ENCODE measurements at places on chromosomes 2 and 18.

DNA sequence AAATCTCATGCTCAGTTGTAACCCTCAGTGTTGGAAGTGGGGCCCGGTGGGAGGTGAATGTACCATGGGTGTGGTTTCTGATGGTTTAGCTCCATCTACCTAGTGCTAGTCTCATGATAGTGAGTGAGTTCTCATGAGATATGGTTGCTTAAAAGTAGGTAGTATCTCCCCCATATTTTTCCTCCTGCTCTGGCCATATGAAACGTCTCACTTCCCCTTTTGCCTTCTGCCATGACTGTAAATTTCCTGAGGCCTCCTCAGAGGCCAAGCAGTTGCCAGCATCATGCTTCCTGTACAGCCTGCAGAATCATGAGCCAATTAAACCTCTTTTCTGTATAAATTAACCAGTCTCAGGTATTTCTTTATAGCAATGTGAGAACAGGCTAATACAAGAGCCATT, 62.8 kb upstream of the RNF152 start:
- no peak for DNase-seq

- no peak for DNase-seq
Observed at GRCh38 chr2:192513575-192513974, 318.8 kb upstream of the TMEFF2 start.

- no peak for DNase-seq
Observed at GRCh38 chr18:46566111-46566510, 90.9 kb downstream of the LOXHD1 start.

DNA sequence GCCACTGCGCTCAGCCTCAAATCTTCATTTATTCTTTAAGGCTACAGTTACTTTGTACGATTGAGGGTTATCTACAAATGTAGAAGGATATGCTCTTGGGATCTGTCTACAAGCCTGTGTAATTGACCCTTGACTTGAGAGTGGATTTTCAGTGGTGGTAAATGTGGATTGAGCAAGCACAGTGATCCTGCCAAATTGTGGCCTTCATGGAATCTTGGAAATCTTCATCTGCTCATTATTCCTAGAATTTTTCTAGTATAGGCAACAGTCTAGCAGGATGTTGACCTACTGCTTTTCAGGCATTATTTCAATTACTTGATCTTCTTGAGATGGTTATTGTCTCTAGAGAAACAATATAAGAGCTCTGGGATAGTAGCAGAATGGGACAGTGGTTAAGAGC, 226.1 kb upstream of the REV1 start:
- no peak for DNase-seq

DNA sequence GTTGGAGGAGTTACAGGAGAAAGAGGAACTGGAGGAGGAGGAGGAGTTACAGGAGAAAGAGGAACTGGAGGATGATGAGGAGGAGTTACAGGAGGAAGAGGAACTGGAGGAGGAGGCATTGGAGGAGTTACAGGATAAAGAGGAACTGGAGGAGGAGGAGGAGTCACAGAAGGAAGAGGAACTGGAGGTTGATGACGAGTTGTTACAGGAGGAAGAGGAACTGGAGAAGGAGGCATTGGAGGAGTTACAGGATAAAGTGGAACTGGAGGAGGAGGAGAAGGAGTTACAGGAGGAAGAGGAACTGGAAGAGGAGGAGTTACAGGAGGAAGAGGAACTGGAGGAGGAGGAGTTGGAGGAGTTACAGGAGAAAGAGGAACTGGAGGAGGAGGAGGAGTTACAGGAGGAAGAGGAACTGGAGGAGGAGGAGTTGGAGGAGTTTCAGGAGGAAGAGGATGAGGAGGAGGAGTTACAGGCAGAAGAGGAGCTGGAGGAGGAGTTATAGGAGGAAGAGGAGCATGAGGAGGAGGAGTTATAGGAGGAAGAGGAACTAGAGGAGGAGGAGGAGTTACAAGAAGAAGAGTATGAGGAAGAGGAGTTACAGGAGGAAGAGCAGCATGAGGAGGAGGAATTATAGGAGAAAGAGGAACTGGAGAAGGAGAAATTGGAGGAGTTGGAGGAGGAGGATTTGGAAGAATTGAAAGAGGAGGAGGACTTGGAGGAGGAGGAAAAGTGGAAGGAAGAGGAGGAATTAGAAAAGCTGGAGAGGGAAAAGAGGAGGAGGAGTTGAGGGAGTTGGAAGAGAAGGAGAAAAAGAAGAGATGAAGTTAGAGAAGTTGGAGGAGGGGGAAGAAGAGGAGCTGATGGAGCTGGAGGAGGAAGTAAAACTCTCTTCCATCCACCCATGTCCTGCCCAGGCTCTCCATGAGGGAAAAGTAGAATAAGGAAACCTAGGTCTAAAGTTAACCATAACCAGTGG, 37.2 kb downstream of the CLASP1 start:
- no peak for DNase-seq

GRCh38 chr2:102470168-102470567, 2.9 kb upstream of the SLC9A4 start:
- no peak for DNase-seq

DNA sequence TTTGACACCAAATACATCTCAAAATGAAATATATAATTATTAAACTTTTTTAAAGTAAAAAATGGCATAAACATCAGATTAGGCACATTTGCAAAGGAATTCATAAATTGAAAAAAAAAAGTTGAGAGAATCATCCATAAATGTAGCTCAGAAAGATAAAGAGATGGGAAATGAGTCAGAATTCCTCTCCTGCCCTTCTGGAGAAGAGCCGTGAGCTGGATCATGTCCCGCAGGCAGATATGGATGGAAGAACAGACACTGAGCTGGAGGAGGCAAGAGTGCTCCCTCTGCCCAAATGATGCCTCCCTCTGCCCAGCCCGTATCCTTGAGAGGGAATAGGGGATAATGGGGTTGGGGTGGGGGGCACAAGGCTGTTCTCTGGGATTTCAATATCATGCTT, 190.9 kb downstream of the TFCP2L1 start:
- no peak for DNase-seq

- peak; percentile 37 for DNase-seq
Observed at GRCh38 chr18:76859474-76860339, 37.4 kb downstream of the ZNF236 start.

- no peak for DNase-seq
Observed at GRCh38 chr2:3171564-3172264, 205.9 kb downstream of the EIPR1 start.

GRCh38 chr2:861655-862354, 88.8 kb upstream of the SNTG2 start:
- DNase-seq = no peak

GRCh38 chr2:64392529-64392928, 61.4 kb upstream of the LGALSL start:
- no peak for DNase-seq

- DNase-seq = no peak
Observed at GRCh38 chr2:112304298-112304941, 29.0 kb downstream of the ZC3H6 start.

DNA sequence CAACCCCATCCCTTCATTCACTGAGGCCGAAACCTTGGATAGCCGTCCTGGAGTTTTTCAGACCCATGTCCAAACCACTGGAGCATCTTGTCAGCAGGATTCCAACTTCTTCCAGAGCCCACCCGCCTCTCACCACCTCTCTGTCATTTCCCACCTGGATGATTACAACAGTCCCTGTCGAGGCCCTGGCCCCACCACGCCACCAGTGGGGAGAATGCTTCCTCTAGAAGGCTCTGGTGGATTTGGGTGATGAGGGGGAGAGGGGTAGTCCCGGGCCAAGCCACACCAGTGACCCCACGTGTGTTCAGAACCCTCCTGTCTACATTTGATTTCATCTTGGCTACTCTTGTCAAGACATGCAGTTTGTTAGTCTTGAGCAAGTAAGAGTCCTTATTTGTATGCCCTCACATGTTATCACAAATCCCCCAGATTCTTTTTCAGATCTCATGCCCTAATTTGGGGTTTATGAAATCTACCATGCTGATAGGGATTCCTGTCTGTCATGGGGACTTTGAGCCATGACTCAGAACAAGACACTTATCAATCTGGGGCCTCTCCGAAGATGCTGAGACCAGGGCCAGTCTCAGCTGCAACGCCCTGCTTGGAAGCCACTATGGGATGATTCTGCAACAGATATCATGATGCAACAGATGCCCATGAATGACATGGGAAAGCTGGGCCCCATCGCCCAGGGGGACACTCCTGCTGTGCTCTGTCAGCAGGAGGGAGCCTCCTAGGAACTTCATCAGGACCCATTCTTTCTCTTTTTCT, 186.1 kb downstream of the ZFP36L2 start:
- no peak for DNase-seq

DNA sequence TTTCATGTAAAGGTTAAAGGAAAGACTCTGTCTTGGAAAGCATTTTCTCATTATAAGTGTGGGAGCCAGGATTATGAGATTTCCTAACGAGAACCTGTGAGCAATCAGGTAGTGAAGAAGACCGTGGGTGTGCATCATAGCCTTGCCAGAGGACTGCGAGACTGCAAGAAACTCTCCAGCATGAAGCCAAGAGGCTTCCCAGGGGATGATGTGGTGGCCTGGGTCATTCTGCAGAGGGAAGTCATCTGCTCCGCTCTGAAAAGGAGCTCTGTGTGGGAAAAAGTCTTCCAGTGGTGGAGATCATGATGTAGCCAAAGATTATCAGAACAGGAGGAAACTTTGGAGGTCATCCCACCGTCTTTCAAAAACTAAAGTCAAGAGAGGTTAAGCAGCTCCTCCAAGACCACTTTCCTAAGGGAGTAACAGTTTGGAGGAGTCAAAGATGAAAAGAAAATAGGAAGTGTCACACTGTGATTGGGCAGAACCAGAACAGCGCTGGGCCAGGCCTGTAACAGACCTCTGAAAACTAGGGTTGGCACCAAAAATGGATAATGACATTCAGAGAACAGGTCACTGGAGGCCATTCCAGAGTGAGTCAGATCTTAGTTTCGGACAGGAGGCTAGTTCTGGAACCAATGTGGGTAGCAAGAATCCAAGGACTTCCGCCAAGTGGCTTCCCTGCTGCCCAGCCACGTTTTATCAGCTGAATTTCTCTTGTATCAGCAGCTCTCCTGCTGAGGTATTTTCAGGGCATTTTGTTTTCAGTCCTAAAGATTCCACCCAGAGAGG, 113.0 kb downstream of the LRATD1 start:
- DNase-seq = no peak

DNA sequence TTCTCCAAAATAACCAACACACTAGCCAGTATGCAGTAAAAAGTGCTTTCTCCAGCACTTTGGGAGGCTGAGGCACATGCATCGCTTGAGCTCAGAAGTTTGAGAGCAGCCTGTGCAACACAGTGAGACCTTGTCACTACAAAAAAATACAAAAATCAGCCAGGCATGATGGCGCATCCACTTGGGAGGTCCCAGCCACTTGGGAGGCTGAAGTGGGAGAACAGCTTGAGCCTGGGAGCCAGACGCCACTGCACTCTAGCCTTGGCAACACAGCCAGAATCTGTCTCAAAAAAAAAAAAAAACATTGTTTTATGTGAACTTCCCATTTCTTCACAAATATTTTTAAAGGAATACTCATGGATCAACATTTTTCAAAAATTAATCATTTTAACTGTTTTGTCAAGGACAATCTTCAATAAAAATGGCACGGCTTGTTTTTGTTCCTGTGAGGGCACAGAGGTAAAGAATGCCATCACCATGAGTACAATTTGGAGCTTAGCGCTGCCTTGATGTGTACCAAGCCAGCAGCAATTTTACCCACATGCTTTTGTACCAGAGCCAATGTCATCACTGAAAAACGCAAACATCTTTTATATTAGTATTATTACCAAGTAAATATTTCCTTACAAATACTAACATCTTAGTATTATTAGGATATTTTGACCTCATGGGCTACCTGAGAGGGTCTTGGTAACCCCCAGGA, 26.7 kb downstream of the RAB1A start:
- DNase-seq = no peak

- no peak for DNase-seq
Observed at GRCh38 chr2:207051385-207051965, 112.2 kb downstream of the CPO start.

DNA sequence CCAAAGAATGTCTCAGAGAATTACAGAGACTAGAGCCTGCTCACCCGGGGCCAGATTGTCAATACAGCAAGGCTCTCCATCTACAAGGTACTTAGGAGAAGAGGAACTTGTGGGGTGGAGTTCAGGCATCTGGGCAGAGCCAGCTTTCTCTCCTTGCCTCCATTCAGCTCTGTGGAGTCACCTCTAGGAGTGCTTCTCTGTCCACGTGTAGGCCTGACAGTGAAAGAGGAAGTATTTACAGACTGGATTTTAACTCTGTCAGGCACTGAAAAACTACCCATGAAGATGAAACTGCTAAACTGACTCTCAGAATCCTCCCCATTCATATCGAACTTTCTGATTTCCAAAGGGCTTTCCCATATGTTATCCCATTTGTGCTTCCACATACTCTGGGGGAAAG, 315.6 kb downstream of the SETBP1 start:
- no peak for DNase-seq

GRCh38 chr2:192038110-192038509, 156.6 kb downstream of the TMEFF2 start:
- no peak for DNase-seq

- no peak for DNase-seq
Observed at GRCh38 chr2:84177733-84178132, 281.3 kb downstream of the SUCLG1 start.

DNA sequence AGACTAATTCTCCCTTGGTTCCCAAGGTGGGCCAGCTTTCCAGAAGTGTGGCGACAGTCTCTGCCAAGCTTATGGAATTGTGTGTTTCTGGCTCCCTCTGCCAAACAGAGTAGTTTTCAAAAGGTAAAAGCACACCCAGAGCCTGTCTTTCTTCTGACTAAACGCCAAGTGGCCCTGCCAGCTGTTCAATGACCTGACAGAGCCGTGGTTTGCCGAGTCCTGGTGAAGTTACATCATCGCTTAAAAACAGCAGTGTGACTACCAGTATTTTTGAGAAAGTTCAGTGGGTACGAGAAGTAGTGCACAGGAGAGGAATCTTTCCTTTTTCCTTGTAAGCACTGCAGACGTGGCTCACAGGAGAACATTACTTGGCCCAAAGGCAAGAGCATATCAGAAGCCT, 1.9 kb downstream of the PER2 start:
- DNase-seq = no peak

GRCh38 chr2:19776941-19777514, 124.8 kb downstream of the TTC32 start:
- DNase-seq = no peak

DNA sequence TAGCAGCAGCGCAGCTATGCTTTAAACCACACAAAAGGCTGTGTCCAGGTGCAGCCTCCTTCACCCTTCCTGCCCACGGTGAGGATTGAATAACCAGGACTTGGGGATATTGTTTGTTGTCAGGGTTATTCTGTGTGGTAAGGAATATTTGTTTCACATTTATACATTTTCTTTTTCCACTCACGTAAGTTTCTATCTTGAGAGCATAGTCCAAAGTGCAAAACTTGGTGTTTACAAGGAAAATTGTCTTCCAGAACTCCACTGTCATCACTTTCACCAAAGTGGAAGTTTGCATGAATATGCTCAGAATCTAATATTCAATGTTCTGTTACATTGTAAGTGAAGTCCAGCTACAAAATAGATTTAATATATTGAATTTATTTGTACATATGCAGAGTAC, 26.4 kb downstream of the NAPG start:
- no peak for DNase-seq

DNA sequence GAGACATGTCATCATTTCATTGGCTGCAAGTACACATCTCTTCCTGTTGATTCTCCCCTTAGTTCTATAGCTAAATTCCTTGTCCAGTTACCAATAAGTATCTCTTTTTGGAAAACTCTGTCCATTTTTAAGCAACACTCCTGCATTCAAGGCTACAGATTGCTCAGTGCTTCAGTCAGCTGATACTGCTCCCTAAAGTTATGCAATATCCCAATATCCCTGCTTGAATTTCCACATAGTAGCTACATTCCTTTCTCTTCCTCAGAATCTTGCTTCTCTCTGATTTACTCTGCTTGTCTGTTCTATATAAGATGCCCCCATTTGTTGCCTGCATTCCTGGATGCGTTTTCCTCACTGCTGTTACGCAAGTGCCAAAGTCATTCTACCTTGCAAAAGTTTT, 109.8 kb downstream of the PARD3B start:
- DNase-seq = no peak

Measured in activated CD4-positive, alpha-beta T cell treated with anti-CD3 and anti-CD28 coated beads, Interleukin-2, amount 50 U/mL, for 48 hours (primary cell).